ENCODE measurements at places on chromosomes 5 and 9.

GRCh38 chr5:157511651-157512644 lies 51.9 kb downstream of the NIPAL4 start:
- peak; percentile 42 for DNase-seq

DNA sequence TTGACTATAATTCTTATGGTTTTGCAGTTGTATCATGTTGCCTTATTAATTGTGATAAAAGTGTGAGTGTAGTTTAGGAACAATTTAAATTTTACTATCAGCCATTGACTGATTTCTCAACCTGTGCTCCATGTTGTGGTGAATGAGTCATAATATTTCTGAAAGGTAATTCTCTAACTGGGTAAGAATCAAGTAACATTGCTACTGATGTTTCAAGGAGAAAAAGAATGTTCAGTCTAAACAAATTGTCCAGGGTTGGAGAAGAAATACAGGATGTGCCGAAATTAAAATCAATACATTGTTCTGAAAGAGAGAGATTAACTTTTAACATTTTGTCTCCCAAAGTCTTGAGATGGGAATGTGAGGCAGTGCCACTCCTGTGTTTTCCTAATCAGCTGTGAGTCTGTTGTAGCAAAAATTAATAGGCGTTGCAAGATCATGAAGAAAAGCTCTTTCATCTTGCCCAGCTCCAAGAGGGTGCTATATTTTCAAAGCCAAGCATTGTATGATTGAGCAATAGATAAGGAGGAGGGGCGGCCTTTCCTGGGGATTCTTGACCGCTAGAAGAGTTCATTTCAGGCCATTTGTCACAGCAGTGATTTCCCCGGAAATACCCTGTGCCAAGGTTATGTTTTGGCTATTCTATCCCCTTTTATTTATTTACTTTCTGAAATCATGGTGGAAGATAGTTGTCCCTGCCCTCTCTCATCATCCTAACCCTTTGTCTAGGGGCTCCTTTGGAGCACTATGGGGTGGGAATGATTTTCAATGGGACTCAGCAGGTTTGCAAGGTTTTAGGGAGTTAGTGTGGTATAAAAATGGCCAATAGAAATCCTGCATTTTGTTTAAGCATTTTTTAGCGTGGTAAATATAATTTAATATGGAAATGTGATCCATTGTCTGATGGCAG lies 151.6 kb downstream of the FOCAD start:
- DNase-seq: no peak

- DNase-seq: no peak
These were observed 98.6 kb upstream of the TLE1 start for GRCh38 chr9:81787747-81788632.

GRCh38 chr5:9440517-9440916 lies 105.4 kb downstream of the SEMA5A start:
- DNase-seq: no peak

DNA sequence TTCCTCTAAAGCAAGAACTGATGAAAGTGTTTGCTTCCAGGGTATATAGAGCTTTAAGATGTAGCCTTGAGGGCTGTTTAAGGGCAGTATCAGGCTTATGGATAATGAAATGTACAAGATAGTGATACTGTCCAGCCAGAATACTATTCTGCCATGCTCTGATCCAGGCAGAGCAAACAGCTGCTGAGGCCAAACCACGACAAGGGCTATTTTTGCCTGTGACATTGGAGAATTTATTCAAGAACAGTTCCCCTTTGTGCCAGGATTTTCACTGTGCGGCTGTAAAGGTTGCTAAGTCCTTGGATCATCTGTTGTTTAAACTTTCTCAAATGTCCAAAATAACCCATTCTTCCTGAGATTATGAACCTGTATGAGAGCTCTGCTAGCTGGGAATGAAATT lies 70.4 kb downstream of the OTP start:
- DNase-seq: no peak

DNA sequence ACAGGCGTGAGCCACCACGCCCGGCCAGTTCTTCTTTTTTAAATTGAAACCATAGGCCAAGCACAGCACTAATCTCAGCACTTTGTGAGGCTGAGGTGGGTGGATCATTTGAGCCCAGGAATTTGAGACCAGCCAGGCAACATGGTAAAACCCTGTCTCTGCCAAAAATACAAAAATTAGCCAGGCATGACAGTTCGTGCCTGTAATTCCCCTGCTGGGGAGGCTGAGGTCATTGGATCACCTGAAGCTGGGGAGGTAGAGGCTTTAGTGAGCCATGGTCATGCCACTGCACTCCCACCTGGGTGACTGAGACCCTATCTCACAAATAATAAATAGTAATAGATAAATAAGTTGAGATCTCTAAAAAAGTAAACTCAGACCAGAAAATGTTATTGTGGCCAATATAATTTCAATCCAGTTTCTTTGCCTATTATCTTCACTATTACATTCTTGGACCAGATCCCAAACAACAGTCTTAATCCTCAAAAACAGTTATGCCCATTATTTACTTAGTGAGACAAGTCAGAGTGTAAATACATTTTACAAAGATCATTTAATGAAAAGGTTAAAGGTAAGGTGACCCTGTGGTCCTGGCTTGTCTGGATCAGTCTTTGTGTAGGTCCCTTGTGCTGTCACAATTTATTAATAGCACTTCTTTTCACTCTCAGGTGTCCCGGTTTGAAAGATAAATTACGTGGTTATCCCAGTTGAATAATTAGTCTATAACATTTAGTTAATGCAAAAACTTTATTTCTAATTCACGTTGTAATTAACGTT lies 53.6 kb downstream of the RAB24 start:
- DNase-seq: no peak

- DNase-seq: no peak
These were observed 81.5 kb upstream of the AGXT2 start for GRCh38 chr5:35129276-35129675.
